ENCODE measurements at places on chromosomes 1 and 21.

DNA sequence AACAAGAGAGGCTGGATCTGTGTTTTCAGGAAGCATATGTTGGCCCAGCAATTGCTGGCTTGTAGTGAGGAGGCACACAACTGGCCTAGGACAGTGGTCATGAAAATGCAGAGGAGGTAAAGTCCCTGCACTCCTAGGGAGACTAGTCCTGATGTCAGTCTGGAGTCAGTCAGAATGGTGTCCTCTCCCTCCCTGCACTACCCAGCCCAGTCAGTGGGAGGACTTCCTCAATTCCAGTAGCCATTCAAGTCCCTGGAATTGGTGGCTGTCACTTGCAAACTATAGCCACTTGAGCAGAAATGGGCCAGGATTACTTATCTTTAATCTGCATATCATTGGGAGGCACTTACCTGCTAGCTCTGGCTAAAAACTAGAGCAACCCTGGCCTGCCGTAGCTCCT, 18.6 kb downstream of the NDUFS5 start:
- DNase-seq, result peak; percentile 9

- DNase-seq, result no peak
Measured at GRCh38 chr1:75529488-75529887, 81.4 kb downstream of the SLC44A5 start.

- DNase-seq, result no peak
Measured at GRCh38 chr1:192224396-192224795, 66.1 kb downstream of the RGS18 start.

DNA sequence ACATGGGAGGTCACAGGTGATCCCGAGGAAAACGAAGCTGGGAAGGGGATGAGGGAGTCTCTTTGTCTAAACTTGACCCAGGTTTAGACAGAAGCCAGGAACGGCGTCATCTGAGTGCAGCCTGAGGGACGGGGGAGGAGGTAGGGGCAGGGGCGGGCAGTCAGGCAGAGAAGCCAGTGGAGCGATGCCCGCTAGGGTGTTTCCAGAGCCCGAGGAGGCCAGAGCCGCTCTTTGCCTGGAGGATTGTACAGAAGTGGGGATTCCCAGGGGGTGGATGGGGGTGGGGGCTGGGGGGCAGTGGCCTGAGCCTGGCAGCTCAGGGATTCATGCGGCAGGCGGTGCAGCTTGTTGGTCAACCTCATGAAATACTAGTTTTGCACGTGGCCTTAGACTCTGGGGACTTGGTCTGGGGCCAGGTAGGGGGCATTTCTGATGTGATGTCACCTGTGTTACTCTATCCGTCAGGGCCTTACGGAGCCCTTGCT, 58.4 kb downstream of the VPS26C start:
- DNase-seq, result no peak

All from erythroblast (primary cell).